ENCODE measurements at places on chromosomes 3 and 15.

- DNase-seq = no peak
These were observed 324.0 kb upstream of the LRRFIP2 start for GRCh38 chr3:37498126-37499039.

DNA sequence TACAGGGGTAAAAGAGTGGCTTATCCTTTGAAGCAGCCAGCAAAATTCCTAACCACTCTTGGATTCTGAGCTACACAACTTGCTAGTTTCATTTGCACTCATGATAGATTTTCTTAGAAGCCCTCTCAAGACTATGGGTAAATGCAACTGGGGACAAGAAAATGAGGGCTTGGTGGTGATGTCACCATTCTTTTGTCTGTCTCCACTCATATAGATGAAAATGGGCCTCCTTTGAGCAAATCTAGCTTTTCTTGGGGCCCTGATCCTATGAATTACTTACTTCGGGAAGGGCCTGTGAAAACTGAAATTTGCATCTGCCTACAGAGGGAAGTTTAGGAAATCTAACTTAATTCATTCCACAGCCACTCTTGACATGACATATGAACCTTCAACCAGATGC is 486.3 kb downstream of the MAGI1 start:
- no peak for DNase-seq

DNA sequence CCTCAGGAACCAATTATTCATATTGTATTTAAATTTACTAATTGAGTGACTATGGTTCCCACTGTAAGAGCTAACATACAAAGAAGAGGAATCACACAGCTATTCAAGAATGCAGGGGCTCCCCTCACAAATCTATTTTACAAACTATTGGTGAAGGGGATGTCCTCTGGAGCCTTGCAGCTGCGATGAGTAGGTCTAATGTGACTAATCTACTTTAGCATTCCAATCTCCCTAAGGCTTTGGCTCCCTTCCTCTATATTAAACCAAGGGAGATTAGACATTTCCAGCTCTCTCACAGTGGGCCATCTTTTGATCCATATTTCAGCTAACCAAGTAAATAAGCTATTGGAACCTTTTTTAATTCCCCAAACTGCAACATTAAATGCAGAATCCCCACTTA is 514.2 kb upstream of the BCHE start:
- no peak for DNase-seq

GRCh38 chr3:16203031-16203430 is 28.6 kb downstream of the GALNT15 start:
- DNase-seq = no peak

- no peak for DNase-seq
These were observed 93.9 kb upstream of the PHLDB2 start for GRCh38 chr3:111765136-111765535.

GRCh38 chr3:17980863-17981262 is 238.4 kb upstream of the TBC1D5 start:
- DNase-seq = no peak

- DNase-seq = no peak
These were observed 25.9 kb downstream of the CBLB start for GRCh38 chr3:105842943-105843342.

GRCh38 chr15:46703020-46703861 is 1014.1 kb upstream of the SEMA6D start:
- no peak for DNase-seq

DNA sequence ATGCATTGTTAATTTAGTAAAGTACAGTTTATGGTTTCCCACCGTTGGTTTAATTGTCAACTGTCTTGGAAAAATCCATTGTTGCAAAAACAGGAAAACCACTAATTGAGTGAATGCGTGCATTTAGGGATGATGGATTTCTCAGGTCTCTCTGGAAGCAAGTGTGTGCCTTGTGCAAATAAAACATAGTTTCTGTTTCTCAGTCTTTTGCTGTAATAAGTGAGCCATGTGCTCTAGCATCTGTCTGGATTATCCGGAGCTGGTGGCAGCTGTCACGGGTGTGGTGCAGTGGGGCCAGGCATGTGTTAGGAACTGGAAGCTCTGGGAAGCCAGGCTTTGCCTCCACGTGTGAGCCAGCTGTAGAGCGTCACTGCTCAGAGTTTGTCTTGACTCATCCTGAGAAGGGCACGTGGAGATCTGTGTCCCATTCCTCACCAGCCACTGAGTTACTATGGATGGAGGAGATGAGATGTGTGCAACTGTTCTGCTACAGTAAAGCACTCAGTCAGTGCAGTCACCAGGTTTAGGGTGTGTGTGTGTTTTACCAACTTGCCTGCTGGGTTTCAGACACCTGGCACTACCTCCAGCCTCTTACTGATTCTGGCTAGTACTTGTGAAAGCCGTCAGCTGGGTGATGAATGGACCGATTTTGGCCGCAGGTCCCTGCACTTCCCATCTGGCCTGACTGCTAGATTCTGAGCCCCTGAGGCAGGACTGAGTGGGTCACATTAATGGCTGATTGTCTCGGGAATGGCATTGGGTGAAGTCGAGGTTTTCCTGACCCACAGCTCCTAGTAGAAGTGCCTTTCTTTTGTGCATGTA is 7.2 kb downstream of the APBA2 start:
- DNase-seq = no peak

All from CD4-positive, alpha-beta T cell treated with Interleukin-15 for 4 hours (primary cell).